ENCODE measurements at places on chromosomes 2 and 18.
A peak's percentile ranks its signal among the peaks of the same experiment; 100 is the strongest.

DNA sequence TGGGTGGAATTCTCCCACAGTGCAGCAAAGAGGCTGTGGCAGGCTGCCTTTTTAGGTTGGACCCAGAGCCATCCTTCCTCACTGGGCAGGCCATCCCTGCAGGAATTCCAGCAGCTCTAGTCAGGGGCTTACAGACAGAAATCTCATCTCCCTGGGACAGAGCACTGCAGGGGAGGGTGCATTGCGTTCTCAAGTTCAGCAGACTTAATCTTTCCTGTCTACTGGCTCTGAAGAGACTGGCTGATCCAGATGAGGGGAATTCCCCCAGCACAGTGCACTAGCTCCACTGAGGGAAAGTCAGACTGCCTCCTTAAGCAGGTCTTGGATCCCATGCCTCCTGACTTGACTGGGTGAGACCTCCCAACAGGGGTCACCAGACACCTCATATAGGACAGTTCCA is 899.7 kb upstream of the VRK2 start:
- no peak for DNase-seq

- no peak for DNase-seq
Measured at GRCh38 chr2:107961395-107961794, 24.9 kb upstream of the SLC5A7 start.

DNA sequence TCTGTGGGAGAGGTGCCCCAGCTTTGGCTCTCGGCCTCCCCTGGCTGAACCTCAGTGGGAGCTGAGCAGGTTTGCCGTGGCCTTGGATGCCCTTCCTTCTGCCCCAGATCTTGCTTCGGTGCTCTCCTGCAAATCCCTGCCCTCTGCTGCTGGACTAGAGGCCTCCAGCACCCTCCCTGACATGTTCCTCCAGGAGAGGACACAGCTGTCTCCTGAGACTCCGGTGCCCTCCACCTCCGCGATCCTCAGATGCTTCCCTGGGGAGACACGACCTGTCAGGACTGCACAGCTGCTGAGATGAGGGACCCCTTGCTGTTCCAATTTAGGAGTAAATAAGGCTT is 7.3 kb upstream of the NT5DC4 start:
- no peak for DNase-seq

GRCh38 chr18:41165625-41166024 is 789.4 kb upstream of the PIK3C3 start:
- no peak for DNase-seq

GRCh38 chr2:171016125-171016524 is 87.1 kb downstream of the GORASP2 start:
- no peak for DNase-seq

DNA sequence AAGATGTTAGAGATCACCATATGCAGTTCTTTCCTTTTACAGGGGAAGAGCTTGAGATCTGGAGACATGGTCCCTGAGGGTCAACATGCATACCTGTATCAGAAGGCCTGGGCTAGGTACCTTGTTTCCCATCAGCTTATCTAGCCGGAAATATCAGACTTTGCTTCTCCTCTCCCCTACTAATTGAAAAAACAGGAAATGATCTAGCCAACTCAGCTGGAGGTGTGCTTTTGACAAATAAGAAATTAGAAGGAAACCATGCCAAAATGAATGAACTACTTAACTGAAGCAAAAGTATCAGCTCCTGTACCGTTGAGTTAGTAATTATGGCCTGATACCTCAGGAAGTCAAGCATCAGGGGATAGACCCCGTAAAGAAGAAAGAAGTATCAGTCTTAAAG is 20.4 kb downstream of the PKP4 start:
- no peak for DNase-seq

DNA sequence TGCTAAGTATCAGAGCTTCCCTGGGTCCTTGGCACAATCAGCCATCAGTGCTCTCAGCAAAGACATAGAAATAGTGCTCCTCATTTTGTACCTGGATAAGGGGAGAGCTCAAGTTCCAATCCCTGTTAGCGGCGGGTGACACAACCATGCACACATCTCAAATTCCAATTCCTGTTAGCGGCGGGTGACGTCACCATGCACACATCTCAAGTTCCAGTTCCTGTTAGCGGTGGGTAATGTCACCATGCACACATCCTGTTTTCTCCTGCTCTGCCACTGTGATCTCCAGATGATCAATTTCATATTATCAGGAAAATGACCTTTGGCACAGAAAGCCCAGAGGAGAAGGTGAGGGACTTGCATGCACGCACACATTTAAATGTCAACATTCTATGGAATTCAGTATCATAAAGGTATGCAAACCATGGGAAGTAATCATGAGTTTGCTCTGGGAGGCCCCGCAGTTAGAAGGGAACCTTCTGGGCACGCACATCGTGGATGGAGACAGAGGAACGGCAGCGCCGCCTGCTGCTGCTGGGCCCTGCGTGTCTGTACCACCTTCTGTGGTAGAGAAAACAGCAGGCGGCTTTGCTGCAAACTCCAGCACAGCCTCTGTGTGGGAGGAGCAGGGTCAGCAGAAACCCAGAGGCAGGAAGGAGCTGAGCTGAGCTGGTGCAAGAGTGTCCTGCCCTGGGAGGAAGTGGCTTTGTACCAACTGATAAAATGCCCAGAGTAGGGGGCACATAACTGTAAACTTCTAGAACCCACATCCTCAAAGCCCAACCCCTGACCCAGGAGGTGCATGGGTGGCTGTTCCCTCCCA is 77.8 kb downstream of the MBP start:
- DNase-seq: peak; percentile 82

DNA sequence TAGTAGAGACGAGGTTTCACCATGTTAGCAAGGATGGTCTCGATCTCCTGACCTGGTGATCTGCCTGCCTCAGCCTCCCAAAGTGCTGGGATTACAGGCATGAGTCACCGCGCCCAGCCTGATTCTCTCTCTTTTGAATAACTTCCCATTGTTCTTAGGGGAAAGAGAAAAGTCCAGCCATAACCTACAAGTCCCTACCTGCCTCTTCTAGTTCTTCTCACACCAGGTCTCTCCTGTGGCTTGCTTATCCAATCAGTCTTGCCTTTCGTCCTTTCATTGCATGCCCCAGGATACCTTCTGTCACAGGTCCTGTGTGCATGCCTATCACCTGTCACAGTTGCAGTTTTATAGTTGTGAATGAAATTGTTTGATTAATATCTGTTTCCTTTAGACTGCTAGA is 148.1 kb downstream of the SLC4A3 start:
- DNase-seq: no peak

DNA sequence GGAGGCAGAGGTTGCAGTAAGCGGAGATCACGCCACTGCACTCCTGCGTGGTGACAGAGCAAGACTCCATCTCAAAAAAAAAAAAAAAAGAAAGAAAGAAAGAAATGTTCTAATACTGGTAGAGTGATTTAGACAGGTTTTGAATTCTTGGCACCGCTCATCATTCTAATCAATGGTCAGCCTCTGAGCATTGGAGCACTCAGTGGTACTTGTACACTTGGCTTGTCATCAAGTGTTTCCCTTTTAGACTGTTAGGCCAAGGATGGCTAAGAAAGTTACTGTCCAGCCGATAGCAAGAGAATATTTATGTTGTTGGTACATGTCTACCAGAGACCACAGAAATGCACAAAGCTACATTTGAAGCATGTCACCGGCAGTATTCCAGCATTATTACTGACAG is 444.1 kb upstream of the RAB12 start:
- DNase-seq: no peak

DNA sequence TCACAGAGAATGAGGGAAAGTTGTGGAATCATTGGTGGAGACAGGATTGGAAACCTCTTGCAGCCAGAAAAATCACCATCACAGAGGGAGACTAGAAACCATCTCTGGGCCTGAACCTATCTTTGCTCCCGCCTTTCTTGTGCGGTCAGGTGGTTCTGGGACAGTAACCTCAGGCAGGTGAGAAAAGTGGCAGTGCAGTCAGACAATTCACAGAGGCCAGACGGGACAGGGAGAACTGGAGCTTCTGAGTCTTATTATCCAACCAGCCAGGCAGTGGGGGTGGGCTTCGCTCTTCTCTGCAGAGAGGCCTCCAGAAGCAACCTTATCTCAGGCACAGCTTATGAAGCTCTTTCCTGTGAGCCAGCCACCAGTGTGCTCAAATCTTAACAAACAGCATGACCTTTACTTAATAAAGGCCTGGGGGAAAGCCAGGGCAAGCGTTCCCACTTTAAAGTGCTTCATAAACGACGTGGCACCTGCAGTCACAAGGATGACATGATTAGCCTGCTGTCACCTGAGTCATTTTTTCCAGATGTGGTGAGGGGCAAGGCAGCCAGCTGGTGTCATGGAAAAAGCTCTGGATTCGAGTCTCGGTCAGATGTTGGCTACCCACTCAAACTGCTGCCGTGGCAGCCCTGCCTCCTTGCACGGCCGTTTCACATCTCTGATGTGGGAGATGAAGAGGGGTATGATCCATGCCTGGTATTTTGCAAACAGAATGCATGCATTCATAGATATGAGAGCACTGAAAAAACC is 109.7 kb downstream of the B3GNT2 start:
- DNase-seq: no peak

DNA sequence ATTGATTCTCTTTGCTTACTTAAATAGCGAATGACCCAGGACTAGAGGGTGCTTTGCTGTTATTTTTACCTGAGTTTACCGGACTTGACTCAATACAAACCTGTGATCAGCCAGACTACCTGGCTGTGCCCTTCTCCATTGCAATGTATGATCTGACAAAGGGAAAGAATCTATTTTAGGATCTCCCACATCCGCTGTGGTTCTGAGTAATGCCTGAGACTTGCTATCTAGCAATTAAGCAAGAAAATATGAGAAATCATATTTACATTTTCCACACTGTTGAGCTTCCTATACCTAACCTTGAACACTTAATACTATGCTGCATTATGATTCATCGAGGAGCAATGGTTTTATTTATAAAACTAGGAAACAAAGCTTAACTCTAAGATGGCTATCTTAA is 215.2 kb downstream of the RAD51AP2 start:
- no peak for DNase-seq

DNA sequence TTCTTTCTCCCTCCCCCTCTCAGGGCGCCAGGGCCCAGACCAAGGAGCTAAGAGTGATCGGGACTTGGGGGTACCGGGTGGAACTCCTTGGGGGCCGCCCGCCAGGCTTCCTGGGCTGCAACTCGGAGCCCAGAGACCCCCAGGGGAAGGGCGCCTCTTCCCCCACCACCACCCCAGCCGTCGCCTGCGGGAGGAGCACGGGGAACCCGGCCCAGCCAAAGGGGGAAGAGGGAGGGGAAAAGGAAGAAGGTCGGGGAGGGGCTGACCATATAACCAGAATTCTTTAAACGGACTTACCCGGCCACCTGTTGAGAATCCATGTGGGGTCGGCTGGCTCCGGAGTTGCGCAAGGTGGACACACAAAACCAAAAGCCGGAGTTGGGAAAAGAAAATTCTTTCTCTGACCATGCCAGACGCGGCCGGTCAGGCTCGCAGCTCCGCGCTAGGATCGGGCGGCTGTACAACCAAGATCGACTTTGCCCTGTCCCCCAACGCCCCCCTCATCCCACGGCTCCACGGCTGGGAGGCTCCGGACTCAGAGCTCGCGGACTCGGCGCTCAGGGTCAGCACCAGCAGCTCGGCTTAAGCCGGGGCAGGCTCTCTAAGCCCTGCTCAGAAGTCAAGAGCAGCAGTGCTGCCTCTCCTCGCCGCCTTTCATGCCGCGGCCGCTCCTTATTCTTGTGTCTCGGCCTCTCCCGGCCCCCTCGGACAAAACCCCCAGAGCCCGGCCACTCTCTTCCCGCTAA is 6.3 kb upstream of the SIX3 start:
- no peak for DNase-seq

DNA sequence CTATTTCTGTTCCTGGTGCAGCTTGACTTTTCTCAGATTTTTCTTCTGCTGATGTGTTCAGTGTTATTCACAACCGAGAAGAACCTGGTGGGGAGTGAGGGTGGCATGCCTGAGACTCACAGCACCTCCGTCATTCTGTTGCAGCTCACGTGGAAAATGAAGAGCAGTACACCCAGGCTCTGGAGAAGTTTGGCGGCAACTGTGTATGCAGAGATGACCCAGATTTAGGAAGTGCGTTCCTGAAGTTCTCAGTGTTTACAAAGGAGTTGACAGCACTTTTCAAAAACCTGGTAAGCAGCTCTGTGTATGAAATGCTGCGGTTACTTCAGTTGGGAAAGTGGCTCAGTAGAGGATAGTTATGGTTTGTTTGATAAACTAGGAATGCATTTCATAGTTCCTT is 90.5 kb downstream of the ASAP2 start:
- no peak for DNase-seq

DNA sequence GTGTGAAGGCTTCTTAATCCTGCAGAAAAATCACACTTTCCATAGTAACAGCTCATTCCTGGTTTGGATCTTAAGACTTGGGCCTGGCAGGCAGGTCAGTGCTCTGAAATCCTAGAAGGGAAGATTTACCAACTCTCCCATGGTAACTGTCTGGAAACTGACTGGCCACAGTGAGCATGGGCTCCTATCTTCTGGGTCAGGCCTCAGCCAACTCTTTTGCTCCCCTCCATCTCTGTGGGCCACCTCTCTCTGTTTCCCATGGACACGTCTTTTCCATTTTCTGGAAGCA is 86.7 kb downstream of the ACAA2 start:
- no peak for DNase-seq

DNA sequence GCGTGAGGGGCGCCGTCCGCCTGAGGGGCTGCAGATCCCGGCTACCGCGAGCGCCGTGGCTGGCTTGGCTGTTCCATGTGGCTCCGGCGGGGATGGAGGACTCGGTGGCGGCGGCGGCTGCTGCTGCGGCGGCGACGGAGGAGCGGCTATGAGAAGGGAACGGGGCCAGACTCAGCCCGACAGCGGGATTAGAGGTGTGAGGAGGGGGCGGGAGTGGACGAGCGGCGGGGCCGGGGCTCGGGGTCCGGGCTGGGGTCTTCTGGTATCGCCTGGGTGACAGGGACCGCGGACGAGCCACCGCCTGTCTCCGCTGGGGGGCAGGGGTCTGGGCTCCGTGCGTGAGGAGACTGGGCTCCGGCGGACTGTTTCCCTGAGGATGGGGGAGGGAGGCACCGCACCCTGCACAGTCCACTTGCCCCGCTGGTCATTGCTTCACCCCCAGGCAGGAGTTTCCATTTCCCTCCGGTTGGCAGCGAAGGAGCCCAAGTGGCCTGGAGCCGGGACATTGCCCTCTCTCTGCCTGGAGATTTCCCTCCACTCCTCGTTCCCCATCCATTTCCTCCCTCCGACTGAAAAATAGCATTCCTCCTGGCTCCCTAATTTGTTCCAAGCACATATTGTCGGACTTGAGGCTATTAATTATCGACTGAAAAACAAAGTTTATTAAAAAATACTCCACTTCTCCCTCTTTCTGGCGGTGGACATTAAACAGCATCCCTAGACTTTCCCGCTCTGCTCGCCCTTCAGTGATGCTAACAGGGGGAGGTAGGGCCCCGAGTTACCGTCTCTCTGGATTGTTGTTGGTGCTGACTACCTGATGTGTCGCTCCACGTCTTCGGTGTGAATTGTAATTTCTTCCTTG is 577 bp downstream of the EHBP1 start:
- peak; percentile 68 for DNase-seq

GRCh38 chr2:220891405-220891804 is 680.7 kb downstream of the EPHA4 start:
- no peak for DNase-seq

DNA sequence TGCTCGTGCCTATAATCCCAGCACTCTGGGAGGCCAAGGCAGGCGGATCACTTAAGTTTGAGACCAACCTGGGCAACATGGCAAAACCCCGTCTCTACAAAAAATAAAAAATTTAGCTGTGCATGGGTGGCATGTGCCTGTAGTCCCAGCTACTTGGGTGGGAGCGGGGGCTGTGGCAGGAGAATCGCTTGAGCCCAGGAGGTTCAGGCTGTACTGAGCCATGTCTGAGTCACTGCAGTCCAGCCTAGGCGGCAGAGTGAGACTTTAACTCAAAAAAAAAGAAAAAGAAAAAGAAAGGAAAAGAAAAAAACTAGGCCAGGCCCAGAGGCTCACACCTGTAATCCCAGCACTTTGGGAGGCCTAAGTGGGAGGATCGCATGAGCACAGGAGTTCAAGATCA is 30.8 kb downstream of the TWSG1 start:
- DNase-seq: no peak
